ENCODE measurements at places on chromosomes 12 and 14.

DNA sequence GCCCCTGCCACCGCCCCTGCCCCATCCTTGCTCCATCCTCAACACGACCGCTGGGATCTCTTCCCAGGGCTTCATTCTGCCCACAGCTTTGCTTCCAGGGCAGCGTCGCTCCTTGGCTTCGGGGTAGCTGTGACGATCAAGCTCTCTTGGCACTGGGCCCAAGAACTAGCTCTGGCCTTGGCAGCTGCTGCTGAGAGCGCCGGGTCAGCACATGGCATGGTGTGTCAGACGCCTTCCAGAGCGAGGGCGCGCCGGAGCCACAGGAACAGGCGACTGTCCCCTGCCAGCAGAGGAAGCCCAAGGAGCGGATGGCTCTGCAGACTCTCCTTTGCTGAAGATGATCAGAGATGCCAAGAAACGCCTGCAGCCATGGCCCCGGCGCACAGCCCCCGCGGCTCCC, 15.9 kb downstream of the RAB35 start:
- no peak for DNase-seq

DNA sequence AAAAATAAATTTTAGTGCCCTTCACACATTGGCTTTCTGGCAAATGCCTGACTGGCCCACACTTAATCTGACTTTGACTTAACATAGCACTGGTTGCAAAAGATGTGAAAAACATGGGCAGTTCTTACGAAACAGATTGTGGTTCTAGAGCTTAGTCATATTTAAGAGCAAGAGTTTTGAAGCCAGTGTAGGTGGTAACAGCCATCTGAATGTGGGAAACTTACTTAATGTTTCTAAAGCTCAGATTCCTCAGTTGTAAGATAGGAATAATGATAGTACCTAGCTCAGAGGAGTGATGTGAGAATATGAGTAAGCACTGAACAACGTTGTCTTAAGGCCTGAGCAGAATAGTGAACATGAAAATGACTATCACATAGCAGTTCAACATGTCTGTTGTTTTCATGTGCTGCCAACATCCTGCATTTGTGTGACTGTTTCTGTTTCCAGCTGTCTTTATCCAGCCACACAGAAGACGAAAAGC, 262.7 kb downstream of the SYT1 start:
- DNase-seq = no peak

GRCh38 chr14:91123201-91123600, 9.3 kb downstream of the DGLUCY start:
- no peak for DNase-seq

GRCh38 chr14:55118761-55119160, 10.3 kb upstream of the LGALS3 start:
- DNase-seq = no peak

DNA sequence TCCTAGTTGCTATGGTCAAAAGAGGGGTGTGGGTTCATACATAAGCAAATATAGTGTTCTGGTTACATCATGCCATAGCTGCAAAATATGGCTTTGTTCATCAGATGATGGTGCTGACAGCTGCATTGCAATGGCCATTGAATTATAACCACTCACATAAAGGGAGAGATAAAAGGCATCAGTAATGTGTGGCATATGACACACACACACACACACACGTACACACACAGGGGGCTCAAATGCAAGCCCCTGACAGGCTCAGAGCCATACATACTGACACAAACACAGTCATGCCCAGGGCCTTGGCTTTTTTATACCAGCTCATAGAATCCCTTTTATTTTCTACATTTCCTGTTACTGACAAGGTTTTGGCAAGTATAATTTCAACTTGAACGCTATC, 698.9 kb downstream of the BCL11B start:
- no peak for DNase-seq

- DNase-seq = no peak
Observed at GRCh38 chr14:97445367-97445766, 648.2 kb downstream of the VRK1 start.

DNA sequence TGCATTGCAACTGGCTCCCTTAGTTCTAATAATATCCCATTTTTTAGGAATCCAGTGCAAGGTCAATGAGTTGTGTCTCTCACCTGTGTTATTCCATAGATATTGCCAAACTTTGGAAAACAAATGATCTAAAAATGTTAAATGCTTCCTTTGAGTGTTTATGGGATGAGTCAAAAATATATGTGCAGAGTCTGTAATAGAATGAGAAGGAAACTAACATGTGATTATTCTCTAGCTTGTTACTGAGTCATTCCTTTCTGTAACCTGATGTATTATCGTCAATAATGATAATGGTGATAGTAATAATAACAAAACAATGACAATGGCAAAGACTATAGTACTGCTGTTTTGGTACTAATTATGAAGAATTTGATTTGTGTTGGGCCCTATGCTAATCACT, 11.5 kb downstream of the ACSS3 start:
- no peak for DNase-seq

GRCh38 chr12:106309671-106310505, 7.4 kb downstream of the TCP11L2 start:
- no peak for DNase-seq

DNA sequence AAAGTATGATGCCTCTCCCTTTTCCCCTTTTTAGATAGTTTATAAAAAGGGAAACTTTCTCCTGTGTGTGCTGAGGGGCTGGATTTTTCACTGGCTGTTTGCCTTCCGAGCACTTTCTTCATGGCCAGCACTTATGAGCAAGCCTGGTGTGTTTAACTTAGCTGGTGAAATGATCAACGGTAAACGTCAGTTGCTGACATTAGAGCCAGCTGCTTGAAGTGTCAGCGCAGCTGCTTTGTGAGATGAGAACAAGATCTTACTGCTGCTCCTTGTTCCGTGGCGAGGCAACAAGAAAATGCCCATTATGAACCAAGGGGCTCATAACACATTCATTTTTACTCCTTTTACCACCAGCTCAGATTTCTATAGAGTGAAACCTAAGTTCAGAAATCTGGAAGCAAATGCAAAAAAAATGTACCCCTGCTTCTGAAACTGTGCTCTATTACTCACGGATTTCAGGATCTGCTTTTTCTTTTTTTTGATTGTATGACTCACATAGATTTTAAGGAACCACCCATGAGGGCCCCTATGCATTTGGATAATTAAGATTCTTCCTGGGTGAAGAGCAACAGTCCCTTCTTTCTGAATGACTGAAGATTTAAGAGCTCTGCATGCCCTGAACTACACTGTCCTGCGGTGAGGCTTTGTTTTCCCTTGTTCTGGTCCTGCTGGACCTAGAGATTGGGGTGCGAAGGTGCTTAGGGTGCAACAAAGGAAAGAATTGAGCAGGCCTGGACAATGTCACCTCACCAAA, 74.3 kb upstream of the CPM start:
- DNase-seq = peak; percentile 9

GRCh38 chr14:29028973-29029582, 262.5 kb downstream of the FOXG1 start:
- no peak for DNase-seq

- no peak for DNase-seq
Observed at GRCh38 chr12:53067993-53068770, 11.0 kb downstream of the SPRYD3 start.

- DNase-seq = no peak
Observed at GRCh38 chr14:31834616-31835015, 242.5 kb upstream of the ARHGAP5 start.

DNA sequence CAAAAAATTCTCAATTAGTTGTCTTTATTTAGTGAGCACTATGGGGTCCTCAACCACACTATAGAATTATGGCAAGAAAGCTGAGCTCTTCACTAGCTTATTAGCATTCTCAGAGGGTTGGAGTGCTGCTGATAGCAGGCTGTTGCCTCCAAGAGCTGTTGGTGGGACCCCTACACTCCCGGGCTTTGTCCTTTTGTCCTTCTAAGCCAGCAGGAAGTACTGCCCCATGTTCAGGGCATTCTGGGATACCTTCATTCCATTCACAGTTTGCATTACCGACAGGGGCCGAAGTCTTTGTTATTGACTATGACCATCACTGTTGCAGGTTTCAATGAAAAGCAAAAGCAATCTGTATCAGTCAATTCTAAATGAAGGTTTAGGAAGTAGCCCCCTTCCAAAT, 89.5 kb upstream of the OTX2 start:
- no peak for DNase-seq

DNA sequence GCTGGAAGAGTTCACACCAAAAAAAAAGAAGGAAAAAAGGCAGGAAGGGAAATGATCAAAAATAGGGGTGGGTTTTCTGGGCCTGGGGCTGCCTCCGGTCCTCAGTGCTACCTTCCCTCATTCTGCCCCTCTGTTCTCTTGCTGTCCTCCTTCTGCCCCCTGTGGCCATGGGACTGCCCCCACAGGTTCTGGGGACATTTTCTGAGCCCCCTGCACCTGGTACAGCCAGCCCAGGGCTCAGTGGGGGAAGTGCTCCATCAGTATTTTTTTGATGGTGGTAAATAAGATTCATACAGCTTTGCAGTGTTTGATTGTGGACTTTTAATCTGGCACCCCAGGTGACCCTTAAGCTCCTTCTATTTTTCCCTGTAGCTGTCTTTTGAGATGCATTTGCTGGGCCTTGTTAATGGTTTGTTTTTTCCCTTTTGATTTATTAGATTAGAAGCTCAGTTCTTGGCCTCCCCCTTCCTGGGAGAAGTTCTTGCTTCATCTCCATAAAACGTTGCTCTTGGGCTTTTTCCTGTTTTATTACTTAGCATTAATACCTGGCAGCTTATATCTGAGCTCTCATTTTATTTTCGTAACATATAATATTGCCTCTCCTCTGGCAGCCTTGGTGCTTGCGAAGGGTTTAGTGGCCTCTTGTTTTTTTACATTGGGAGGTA, 43.1 kb downstream of the CHST11 start:
- DNase-seq = no peak

DNA sequence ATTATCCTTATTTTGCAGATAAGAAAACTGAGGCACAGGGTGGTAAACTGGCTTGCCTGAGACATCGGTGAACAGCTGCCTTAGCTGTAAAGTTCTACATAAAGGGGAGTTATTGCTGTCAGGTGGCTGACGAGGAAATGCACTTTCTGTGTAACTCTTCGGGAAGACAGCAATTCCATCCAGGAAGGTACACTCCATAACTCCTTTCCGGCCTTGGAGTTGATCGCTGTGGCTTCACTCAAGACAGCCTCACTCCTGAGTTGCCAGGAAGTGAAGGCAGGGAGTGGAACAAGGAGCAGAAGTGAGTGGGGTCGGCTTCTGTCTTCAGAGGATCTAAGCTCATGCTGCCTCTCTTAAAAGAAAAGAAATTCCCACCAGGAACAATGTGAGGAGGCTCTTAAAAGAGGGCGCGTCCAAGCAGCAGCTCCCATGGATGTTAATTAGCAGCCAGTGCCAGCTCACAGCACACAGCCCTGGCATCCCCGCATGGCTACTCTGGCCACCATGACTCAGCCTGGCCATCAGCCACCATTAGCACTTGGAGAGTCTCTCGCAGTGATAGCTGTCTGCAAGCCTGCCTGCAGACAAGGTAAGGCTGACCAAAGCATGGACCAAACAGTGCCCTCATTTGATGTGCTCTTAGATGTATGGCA, 60.3 kb downstream of the NUAK1 start:
- DNase-seq = no peak

DNA sequence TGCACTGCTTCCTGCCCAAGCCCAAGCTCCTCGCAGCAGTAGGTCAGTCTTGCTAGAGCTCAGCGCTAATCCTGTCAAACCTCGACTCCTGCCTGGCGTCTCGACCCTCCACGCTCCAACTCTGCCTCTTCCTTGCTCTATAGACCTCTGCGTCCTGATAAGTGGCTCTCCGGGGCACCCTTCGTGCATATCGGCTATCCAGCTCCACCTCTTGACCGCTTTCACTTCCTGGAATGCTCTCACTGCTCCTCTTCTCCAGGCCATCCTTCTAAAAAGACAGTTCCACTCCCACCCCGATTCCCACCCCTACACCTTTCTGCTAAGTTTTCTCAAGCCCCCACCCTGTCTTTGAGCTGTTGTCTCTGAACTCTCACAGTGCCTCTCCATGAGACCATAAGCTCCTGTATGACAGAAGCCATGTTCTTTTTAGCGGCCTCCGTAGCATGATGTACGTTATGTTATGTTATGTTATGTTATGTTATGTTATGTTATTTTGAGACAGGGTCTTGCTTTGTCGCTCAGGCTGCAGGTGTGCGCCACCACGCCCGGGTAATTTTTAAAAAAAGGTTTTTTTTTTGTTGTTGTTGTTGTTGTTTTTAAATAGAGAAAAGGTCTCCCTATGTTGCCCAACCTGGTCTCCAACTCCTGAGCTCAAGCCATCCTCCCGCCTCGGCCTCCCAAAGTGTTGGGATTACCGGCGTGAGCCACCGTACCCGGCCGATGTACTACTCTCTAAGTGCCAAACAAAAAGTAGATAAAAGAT, 601 bp downstream of the COX14 start:
- DNase-seq = no peak

- no peak for DNase-seq
Observed at GRCh38 chr14:94751321-94751720, 18.6 kb downstream of the GSC start.

- DNase-seq = peak; percentile 43
Observed at GRCh38 chr12:65666876-65667275, 157.4 kb upstream of the HMGA2 start.

DNA sequence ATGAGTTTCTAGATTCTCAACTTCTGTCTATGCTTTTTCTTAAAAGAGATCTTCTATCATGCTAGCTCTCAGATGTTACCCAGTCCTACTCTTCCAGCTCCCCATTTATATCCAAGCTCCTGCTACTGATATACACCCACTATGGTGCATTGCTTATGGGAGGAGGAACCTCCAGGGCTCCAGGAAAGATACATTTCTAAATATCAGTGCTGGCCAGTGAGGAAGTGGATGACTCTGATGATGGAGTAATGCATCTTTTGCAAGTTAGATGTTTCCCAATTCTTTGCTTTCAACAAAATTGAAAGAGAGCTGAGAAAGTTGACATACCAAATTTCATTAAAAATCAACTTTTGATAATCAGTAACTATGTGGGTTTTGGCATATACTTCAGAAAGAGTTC, 105.7 kb upstream of the RESF1 start:
- DNase-seq = no peak

DNA sequence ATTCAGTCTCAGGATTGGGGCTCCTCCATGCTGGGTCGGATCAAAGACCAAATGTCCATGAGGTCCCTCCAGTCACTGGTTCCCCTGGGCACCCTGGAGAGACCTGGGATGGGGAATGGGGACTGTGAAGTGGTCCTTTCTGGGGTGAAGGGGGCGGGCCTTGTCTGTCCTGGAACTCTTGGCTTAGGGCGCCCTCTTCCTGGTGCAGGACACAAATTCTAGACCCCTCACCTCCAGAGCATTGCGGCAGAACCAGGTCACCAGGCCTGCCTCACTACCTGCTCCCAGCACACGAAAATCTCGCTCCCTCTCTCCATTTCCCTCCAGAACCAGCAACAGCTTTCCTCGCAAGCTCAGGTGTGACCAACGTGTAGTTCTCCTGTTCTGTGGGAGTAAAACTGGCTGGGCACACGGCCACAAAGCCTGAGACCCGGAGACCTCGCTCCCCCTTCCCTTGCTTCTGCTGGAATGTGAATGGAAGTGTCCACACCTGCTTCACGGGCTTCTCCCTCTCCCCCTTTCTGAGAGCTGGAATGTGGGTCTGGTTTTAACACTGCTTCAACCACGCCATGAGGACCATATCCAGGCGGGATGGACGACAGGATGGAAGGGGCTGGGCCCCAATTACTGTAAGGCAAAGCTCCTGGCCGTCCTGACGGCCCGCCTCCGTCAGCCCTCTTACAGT, 112.7 kb downstream of the SCARB1 start:
- DNase-seq = peak; percentile 21

GRCh38 chr12:124764451-124764850, 99.2 kb downstream of the SCARB1 start:
- peak; percentile 58 for DNase-seq

- no peak for DNase-seq
Observed at GRCh38 chr12:108782971-108783370, 51.7 kb upstream of the CORO1C start.
